Stimulated activated CD4-positive, alpha-beta T cell treated with anti-CD3 and anti-CD28 coated beads, Interleukin-15, amount 100 ng/mL, for 1 hour (primary cell): ENCODE measurements at places on chromosomes 4 and X.

DNA sequence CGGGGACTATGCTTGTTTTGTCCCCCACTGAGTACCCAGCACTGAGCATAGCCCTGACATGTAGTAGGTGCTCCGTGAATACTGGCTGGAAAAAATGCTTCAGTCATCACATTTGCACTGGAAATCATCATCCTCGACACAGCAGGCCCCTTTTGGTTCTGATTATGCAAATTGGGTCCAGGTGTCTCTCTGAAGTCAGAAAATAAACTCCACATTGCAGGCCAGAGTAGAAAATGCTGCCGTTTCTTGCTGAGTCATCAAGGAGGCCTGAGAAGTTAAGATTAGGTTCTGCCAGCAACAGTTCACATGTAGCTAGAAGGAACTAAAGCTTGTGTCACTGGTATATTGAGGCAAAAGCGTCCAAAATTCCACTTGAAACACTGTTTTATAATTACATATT, 15.0 kb upstream of the STK32B start:
- DNase-seq, result no peak

DNA sequence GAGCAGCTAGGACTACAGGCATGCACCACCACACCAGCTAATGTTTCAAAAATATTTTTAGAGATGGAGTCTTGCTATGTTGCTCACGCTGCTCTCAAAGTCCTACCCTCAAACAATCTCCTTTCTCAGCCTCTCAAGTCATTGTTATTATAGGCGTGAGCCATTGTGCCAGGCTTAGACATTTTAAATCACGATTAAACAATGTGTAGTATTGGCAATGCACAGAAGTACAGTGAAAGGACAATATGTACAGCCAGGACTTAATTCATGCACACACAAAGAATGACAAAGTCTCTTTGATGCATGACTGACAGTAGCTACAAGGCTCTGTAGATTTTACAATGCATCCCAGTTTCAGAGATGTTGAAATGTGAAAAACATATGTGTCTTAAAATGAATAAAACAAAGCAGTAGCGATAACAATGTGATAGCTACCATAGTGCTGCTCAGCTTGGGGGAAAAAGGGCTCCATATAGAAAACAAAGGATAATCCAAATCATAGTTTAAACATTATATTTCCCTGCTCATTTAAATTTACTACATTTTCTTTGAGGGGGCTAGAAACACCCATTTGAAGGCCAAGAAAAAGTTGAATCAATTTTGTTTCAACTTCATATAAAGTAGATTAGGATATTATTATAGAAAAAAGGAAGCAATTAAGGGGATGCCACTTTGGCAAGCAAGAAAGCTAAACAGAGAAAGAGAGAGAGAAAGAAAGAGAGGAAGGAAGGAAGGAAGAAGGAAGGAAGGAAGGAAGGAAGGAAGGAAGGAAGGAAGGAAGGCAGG, 272.4 kb upstream of the SMIM31 start:
- no peak for DNase-seq

- DNase-seq, result no peak
Measured at GRCh38 chr4:6614701-6615230, 25.7 kb upstream of the MRFAP1 start.

DNA sequence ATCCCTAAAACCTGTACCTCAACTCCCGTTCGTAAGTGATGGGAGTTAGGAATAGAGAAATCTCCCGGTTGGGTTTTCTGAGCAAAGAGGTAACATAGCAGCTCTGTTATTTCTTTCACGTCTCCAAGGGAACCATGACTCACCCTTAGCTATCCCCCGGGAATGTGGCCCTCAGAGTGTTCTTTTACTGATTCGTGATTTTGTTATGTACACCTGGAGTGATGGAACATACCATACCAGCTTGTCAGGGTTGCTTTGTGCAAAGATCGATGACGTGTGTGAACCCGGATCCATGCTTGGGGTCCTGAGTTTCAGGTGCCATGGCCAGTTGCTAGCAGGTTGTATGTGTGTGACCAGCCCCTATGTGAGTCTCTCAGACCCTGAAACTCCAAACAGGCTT, 52.6 kb downstream of the HPRT1 start:
- DNase-seq, result no peak

DNA sequence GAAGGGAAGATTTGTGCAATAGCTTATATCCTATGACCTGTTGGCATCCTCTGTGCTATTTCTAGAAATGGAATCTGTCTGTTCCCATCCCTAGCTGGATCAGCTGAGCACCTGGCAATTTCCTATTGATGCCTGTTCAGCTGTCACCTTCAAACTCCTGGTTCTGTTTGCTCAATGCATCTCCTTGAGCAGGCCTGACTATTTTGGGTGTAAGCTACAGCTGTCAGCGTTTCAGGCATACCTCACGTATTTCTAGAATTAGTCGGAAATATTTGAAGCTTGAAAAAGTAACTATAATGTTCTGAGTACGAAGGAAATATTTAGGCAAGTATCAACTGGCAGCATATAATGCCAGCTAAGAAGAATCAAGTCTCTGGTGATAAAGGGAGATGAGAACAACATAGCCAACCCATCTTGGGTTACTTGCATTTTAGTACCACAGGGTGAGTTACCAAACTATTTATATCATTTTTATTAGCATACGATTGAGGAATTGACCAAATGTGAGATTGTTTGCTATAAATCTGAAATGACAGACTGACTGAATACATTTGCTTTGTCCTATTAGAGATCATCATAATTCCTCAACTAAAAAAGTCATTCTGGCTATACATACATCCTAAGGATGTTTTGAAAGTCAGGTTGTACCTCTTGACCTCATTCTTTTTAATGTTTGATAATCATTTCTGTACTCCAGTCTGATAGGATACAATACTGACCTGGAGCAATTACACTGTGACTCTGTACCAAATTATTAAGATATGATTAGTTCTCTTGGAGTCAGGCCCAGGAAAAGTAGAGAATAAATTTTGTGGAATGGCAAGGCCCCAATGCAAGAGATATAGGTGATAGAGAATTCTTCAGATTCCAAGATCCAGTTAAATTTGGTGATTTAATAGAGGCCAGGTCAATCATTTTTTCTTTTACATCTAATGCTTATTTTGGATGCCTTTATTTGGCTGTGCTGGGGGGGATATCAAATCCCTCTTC, 36.4 kb upstream of the PLAC1 start:
- no peak for DNase-seq

DNA sequence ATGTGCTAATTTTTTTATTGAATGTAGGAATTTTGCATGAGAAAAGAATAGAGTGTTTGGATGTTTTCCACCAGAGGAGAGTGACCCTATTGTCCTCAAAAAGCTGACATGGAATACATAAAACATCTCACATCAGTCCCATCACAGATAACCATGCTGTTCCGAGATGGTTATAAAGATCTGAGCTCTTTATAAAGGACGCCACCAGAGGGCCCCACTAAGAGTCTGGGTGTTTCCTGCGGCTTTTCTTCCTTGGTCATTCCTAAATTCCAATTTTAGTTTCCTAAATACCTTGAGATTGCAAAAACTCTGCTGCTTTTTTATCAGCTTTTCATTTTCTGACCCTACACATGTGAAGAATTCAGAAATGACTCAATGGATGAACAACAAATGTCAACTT, 504.5 kb upstream of the FRG1 start:
- DNase-seq, result no peak

DNA sequence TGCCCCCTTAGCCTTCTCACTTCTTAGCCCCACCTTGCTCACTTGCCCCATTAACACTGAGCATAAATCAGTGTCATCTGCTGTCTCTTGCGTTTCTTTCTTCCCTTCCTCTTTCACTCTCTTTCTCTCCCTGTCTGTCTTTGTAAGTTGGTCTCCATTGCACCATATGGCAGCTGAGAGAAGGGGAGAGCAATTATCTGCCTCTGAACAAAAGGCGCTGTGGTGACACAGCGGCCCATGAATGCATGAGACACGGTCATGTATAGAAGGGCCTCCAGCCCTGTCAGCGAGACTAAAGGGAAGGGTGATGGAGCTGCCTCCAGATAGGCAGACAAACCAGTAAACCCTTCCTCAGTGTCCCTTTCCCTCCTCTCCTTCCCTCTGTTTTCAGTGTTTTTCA, 88.8 kb upstream of the PCDH18 start:
- no peak for DNase-seq

DNA sequence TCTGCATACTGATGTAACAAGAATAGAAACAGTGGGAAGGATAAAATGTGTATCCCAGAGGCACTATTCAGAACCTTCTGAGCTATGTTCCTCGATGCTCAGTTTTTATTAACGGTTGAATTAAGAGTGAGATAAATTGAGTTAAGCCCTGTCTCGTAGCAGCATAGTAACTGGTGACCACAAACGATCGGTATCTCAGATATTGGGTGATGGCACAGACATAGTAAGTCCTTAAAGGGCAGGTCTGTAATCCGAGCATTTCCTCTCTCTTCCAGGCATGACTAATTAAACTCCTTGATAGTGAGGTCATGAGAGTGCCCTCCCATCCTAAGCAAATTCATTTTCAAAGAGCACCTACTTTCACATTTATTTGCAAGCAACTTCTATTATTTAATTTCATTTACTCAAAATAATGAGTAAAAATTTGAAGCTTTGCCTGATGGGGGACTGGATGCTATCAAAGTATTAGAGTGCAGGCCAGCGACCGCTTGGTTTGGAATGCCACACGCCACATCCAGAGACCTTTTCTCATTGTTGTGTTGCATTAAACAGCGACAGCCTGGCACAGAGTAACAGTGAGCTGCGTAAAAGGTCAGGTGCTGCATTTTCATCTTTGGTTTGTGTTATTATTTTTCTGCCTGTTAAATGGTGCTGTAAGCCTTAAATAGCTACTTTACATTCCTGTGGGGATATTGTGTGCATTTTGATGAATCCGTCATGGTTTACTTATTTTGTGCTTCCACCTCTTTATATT, 101.9 kb downstream of the PCDH7 start:
- DNase-seq, result no peak

DNA sequence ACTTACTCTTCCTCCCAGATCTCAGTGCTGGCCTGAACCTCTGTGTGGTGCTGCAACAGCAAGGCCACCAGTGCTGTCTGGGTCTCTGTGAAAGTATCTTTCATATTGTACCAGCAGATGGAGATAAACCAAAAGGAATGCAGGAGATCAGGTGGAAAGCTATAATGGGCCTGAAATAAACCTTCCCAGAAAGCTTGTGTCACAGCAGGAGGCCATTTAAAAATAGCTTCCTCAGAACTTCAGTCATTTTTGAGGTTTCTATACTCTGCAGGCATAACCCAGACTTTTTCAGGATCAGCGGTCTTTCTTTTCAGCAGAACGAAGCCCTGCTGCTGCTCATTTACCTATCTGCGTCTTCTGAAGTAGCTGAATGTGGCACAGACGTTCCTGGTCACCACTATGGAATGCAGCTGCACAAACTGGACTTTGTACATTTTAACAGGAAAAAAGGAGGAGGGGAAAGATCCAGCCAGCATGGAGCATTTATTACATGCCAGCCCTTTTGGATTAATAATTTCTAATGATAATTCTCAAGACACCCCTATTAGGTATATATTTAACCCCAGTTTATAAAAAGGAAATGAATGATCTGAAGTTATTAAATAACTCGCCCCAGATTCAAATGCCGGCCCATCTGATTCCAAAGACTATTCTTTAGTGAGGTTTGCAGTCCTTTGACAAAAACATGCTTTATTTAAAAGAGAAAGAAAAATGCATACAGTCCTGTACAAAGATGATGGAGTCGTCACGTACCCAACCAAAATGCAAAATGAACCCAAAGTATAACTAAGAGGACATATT, 119.7 kb downstream of the NFKB1 start:
- no peak for DNase-seq

GRCh38 chrX:29196501-29196900, 609.3 kb downstream of the IL1RAPL1 start:
- no peak for DNase-seq

- no peak for DNase-seq
Measured at GRCh38 chr4:184823014-184823413, 2.8 kb downstream of the ACSL1 start.

DNA sequence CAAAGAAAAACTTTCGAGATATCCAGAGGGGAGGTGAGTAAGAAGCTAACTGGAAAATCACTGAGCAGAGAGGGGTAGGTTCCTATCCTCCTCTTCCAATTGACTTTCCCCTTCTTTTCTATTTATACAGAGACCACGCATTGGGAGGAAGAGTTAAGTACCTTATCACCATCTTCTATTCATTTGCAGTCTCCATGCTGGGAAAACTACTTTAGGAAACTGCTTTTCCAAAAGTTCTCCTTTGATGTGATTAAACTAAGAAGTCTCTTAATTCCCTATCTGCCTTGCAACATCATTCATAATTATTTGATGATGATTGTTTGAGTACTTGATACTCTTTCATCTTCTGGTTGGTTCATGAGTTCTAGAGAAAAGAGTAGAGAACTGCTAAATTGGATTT, 306.6 kb downstream of the PPP3CA start:
- DNase-seq, result no peak

- no peak for DNase-seq
Measured at GRCh38 chr4:87545052-87545451, 15.9 kb upstream of the SPARCL1 start.

- DNase-seq, result no peak
Measured at GRCh38 chrX:19350941-19351384, 7.2 kb downstream of the PDHA1 start.

DNA sequence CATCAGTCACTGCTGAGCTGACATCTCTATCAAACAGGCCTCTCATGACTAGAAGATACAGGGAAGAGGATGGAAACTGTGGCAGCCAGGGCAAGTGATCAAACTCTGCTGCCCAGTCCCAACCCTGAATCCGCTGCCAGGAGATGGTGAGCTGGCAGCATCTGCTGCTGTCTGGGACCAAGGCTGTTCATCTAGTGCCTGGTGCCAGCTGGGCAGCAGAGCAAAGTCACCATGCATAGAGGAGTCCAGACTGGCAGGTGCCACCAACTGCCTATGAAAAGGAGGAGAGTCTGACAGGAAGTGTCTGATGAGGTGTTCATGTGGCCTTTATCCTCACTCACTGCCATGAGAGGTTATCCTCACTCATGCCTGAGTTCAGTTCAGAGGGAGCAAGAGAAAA, 518.9 kb downstream of the MID1IP1 start:
- DNase-seq, result no peak

DNA sequence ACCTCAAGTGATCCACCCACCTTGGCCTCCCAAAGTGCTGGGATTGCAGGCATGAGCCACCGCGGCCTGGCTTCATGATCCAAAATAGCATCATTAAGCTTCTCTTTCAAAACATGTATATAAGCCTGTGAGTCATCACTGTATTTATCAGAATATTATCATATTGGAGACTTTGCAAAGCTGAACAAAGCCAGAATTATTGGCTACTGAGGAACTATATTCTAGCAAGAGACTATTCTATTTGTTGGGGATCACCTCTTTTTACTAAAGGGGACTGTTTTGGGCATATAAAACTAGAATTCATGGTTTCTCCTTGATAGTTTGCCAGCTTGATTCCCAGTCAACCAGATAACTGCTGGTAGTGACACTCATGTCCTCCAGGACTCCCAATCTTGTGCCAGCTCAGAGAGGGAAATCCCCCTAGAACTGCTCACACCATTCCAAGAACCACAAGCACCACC, 40.1 kb downstream of the TET2 start:
- no peak for DNase-seq

- DNase-seq, result no peak
Measured at GRCh38 chr4:2095236-2096072, 36.3 kb downstream of the NAT8L start.
